ENCODE measurements at places on chromosomes 4 and X. TPM values are rescaled to one million over a fixed set of nuclear protein-coding genes. Genes with fewer than 3 reads are reported as not detected.

DNA sequence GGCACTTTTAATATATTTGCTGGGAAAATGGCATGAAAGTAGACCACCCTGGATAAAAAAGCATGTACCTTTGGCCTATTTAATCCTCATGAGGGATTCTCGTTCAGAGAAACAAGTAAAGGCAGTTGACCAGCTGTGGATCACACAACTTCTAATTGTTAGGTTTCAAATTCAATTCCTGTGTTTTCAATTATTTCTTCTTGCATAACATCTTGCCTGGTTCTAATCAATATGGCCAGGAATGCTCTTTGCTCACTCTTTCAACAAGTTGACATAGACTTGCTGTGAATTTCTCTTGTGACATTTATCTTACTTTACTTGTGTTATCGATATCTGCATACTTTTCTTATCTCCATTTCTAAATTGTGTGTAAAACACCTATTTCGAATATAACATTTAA, 211.8 kb downstream of the SLC7A11 start:
- DNase-seq: no peak

DNA sequence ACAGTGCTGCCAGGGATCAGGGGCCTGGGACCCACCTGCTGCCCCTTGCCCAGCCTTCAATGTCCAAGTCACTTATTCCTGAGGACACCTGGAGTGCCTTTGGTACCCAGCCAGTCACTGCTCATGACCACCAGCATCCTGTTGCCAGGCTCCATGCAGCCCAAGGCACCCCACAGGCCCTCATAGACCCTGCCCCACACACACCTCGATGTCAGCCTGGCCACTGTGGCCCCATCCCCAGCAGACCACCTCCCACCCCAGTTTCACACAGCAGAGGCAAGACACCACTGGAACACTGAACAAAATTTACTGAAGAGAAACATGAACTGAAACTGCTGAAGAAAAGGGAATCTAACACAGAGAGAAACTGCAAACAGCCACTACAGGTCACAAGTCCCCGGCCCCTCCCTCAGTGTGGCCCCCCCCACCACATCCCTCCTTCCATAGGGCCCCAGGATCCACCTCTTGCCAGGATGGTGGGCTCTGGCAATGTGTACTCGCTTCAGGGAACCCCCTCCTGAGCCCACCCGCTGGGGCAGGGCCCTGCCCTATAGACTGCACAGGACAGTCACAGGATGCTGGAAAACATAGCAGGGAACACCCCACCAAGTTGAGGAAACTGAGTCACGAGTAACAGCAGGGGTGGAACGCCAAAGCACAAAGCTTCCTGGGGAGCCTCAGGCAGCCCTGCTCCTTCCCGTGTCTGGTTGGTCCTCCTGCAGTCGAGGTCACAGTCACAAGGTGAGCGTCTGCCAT, 5.2 kb downstream of the PNMA5 start:
- DNase-seq: no peak

DNA sequence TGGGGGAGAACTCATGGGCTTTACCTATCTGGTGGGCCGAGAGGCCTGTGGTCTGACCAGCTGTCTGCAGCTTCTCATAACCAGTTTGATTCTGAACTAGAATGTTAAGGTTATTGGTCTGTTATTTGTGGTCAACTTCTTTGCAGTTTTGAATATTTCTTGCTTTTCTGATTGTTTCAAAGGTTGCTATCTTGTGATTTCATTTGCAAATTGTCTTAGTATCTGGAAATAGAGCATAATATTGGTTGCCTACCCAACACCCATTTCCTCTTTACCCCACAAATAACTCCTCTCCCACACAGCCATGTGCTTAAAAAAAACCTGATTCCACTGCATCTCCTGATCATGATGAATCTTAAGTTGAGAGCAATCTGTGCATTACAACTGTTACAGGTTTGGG, 39.1 kb upstream of the BMP2K start:
- DNase-seq: no peak

DNA sequence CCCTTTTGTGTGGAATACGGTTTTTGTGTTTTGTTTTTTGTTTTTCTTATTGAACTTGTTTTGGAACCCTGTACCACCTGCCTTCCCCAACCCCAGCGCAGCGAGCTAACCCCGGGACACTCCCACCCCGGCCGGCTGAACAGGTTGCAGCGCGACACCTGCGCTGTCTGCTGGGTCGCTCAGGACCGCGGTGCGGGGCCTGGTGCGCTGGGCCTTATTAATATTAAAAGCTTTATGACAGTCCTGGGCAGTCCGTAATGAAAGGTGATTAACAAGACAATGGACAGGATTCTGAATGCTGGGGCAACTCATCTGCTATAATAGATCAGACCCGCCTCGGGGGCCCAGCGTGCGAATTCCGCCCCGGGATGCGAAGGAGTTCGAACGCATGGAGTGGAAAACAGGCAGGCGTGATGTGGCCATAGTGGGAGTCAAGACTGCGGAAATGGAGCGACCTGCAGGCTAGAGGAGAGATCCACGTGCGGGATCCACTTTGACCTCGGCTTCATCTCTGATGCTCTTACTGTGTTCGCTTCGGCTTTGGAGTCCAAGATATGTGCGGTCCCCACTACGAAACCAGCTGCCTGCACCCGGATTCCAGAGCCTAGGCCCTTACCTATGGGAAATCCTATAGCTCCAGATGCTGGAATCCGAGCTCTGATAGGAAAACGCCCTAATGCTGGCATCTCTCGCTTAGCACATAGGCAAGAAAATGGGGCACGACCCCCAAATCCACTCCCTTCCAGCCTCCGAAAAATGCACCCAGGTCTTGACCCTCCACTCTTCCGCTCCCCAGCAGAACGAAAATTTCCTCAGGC, 69.0 kb upstream of the TMEM33 start:
- DNase-seq: no peak

GRCh38 chrX:24607616-24608015, 39.5 kb downstream of the PCYT1B start:
- DNase-seq: no peak

- DNase-seq: no peak
Measured at GRCh38 chr4:46254788-46255187, 130.9 kb upstream of the GABRG1 start.

GRCh38 chr4:2377241-2377640, 41.2 kb downstream of the ZFYVE28 start:
- DNase-seq: no peak

DNA sequence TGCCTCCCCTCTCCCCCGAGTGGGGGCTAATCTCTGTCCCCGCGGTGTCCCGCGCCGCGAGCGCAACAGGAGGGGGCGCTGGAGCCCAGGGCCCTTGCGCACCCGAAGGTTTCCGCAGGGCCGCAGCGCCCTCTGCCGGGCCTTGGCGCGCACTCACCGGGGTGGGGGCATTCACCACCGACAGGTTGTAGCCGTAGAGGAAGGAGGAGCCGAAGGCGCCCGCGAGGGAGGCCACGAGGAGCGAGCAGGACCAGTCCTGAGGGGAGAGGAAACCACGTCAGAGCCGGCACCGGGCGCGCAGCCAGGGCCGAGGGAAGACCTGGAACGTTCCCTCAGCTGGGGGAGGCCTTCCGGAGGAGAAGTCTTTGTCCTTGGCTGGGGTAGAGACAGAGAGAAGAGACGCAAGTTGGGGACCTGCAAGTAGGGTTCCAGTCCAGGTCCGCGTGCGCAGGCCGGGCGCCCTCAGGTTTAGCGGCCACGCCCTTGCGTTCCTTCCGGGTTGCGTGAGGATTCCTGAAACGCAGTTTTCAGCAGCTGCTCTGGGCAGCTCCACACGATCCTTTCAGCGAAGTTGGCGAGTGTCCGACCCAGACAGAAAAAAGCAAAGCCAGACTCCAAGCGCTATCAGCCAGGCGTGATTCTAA, 2.4 kb downstream of the SLC2A9 start:
- peak; percentile 96 for DNase-seq

DNA sequence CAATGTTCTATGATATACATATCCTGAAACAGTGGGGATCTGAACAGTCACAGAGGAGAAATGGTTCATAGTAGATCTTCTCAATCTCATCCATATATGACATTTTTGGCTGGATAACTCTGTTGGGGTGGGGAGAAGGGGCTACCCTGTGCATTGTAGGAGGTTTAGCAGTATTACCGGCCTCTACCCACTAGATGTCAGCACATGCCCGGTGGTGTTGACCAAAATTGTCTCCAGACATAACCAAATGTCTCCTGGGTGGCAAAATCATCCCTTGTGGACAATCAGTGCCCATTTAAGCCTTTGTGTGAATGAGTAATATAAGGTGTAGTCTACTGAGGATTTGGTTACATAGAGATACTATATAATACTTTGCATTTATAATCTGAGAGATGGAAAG, 89.9 kb downstream of the PLS3 start:
- DNase-seq: no peak

- DNase-seq: peak; percentile 83
Measured at GRCh38 chr4:183471946-183472708, 27.7 kb downstream of the CDKN2AIP start.

GRCh38 chr4:107519053-107519452, 201.0 kb downstream of the PAPSS1 start:
- no peak for DNase-seq

DNA sequence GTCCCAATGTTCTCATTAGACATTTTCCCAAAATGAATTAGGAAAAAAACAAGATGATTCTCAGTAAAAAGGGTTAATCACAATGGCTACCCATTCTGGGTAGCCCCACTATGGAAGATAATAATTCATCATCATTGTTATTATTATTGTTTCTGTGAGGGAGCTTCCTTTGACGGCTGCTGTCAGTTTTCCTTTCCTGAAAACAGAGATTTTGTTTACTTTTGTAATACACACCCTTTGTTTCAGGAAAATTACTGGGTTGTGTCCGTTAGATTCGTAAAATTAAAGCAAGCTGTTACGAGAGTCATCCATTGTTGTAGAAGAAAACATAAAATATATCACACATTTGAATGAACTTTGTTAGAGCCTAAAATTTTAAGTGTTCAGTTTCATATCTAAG, 192.9 kb upstream of the ANKRD50 start:
- no peak for DNase-seq

- DNase-seq: peak; percentile 76
Measured at GRCh38 chrX:107710617-107711391, 64.8 kb downstream of the TSC22D3 start.

- DNase-seq: peak; percentile 53
Measured at GRCh38 chr4:40192114-40193015, 4.5 kb upstream of the RHOH start.

GRCh38 chrX:120262859-120263708, 12.5 kb downstream of the ZBTB33 start:
- DNase-seq: no peak

- DNase-seq: peak; percentile 93
Measured at GRCh38 chrX:13092455-13092941, 48.1 kb upstream of the FAM9C start.

DNA sequence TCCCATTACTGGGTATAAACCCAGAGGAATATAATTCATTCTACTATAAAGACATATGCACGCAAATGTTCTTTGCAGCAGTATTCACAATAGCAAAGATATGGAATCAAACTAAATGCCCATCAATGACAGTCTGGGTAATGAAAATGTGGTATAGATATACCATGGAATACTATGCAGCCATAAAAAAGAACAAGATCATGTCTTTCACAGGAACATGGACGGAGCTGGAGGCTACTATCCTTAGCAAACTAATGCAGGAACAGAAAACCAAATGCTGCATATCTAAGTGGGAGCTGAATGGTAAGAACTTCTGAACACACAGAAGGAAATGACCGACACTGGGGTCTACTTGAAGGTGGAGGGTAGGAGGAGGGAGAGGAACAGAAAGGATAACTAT, 42.6 kb downstream of the LNX1 start:
- no peak for DNase-seq

The TMEM154 gene
- total RNA-seq: 25.4 TPM

The TRIM61 gene
- total RNA-seq: 1.7 TPM

The NXF2 gene
- total RNA-seq: not detected

The DKC1 gene
- 81.0 TPM for total RNA-seq

The PPARGC1A gene
- total RNA-seq: not detected

The ARX gene
- total RNA-seq: not detected

The TASL gene
- total RNA-seq: 9.0 TPM

The NPY1R gene
- not detected for total RNA-seq

The CSAG1 gene
- total RNA-seq: not detected

The ITIH6 gene
- total RNA-seq: not detected

All from activated CD8-positive, alpha-beta memory T cell treated with anti-CD3 and anti-CD28 coated beads, Interleukin-2, amount 10 ng/mL, durations not matched to agents 7 days and 5 days (primary cell).